ENCODE measurements at places on chromosomes 2 and 18.

DNA sequence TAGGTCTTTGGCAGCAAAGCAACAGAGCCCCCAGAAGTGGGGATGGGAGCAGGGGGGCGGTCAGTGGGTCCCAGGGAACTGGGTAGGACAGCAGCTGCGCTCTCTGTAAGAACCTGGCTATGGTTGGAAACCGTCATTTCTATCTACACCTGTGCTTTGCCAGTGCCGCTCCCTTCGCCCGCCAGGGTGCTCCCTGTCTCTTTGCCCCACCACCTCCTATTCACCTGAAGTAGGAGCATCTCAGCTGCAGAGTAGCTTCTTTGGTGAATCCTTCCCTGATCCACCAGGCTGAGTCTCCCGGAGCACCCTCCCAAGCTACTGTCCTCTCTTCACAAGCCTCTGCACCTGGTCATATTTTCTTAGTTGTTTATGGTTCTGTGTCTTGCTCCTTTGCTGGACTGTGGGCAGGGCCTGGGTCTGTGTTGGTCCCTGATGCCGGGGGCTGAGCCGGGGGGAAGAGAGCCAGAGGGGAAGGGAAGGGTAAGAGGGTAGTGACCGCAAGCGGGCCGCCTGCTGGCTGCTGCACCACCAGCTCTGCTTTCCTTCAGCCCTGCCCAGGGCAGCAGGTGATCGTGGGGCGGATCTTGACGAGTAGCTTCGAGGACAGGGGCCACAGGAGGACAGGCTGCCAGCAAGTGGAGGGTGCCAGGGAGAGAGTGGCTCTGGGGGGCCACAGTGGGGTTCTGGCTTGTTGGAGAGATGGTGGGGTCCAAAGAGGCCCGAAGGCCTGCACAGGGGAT, 45.2 kb downstream of the INPP5D start:
- no peak for DNase-seq

DNA sequence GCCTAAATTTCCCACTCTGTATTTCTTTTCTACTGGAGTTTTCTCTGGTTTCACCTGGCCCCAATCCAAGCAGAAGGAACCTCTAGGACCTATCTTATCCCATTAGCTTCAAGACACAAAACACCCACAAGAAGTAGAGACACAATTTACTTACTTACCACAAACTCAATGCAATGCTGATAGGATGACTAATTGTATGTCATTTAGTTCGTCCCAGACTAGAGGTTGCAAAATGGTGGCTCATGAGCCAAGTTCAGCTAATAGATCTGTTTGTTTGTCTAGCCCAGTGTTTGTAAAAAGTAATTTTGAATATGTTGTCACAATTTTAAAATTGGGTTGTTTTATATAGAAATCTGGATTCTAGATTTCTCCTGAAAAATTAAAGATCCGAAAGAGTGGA, 34.7 kb upstream of the ZSWIM2 start:
- no peak for DNase-seq

DNA sequence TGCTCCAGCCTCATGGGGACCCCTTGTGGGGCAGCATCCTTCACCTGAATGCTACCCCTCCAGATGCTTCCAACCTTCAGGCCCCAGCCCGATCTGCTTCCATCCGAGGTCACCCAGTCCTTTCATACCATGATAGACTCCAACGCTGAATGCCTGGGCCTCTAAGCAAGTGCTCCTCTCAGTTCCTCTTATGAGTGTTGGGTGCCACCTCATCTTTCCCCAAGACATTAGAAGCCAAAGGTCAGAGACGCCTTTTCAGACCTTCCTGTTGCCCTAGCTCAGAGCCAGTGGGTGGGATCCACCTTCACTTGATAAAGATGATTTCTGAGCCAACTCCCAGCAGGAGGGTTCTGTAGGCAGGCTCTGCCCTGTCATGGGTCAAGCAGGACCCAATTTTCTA, 174.5 kb upstream of the MGAT5 start:
- no peak for DNase-seq

DNA sequence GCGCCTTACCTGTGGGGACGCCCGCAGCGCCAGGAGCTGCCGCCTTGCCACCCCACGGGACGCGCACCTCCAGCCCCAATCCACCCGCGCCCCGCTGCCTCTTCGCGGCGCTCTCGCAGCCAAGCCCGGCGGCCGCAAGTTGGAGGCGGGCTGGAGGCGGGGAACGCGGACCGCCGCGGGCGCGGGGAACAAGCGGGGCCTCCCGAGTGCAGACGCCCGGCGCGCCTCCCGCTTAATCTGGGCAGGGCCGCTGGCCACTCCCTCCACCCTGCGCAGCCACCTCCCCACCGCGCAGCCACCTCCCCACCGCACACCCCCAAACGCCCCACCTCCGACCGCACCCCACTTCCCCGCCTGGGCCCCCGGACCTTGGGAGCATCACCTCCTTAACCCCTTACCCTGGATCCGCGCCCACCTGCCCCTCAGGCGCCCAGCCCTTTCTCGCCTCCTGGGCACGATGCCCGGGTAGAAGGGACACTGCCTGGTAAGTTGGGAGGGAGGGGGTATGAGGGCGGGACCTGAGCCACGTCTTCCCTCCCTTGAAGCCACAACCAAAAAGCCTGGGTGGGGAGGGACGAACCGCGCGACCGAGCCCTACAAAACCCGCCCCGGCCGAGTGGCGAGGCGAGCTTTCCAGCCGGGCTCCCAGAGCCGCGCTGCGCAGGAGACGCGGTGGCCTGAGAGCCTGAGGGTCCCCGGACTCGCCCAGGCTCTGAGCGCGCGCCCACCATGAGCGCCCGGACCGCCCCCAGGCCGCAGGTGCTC, at the start of the genes COL4A3 and COL4A4:
Gene COL4A3 (plus strand): TSS at position 627 of the 765 bp plus-strand sequence. CDS start 103 bp downstream, at position 730.
Gene COL4A4 (minus strand): TSS at position 208 of the 765 bp plus-strand sequence. CDS start 16,722 bp downstream, outside the sequence.
- no peak for DNase-seq

DNA sequence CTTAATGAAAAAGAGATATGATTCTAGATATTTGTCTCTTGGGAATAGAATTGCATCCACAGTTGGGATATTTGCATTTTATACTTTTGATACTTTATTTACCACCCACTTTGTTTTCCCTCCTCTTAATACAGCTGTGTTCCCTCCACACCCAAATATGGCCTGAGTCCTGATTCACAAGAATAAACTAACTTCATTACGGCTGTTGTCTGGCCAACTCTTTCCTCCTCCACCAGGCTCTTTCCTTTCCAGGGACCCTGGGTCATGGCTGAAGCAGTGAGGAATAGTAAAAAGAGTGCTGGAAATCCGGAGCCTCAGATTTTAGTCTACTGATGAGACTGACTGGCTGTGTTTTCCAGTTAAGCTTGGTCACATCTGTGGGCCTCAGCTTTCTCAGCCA, 48.4 kb upstream of the STAM2 start:
- no peak for DNase-seq

DNA sequence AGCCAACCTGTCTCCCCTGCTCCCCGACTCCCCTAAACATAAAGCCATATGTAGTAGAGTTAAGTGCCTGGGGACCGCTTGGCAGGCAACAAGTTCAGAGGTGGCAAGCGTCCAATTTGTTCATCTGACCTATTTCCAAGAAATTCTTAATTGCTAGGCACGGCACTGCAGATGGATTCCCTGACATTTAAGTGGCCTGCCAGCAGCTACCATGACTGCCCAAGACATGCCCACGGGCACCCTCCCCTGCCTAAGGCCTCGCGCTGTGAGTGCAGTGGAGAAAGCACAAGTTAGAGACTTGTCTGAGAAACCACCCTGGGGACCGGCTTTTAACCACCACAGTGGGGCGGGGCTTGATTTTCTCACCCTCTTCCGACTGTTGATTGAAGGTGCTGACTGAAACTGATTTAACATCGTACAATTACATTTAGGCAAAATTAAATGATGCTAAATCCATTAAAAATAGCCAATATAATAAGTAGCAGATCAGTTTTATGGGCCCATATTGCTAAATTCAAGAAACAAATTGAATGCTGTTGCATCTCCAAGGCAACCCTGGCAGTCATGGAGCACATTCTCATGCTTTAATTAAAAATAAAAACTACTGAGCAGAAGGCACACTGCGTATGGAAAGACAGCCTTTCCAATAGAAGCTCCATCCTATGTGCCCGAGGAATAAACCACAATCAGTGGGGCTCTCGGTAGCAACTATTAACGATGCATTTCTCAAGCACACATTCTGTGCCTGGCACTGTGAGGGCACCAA, 163.6 kb upstream of the ACAA2 start:
- no peak for DNase-seq

DNA sequence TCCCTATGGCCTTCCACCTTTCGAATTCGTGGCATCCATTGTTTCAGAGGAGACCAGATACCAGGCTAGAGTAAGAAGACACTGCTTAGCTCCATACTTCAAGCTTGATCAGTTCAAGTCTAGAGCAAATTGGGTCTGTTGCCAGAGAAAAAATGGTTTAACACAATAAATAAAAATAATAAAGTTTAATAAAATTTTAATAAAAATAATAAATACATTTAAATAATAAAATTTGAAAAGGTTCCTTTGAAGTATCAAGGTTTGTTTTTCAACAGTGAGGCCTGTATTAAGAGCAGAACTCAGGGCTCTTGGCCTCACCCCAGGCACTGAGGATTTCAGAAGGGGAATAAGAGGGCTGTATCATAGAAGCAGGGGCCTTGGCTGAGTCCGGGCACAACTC, 105.6 kb upstream of the REV1 start:
- DNase-seq = no peak
